ENCODE measurements at places on chromosomes 1 and 21.

GRCh38 chr1:211876851-211877590, 46.5 kb upstream of the LPGAT1 start:
- no peak for DNase-seq

DNA sequence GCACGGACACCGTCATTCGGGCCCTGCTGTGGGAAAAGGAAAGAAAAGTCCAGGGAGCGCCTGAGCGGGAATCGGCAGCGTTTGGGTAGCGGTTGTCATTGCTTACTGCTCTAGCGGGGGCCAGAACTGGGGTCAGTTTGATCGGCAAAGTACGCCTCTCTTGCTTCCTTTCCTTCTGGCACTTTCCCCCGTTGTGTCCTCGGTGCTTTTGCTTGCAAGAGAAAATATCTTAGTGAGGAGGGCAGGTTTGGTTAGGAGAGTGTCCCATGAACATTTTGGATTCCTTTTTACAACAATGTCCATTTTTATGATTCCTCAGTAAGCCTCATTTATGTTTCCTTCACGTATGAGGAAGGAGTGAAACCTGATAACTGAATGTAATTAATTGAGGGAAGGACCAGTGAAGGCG, 670 bp downstream of the ST3GAL3 start:
- no peak for DNase-seq

- DNase-seq = no peak
These were observed 52.1 kb upstream of the LGALS8 start for GRCh38 chr1:236471653-236472052.

DNA sequence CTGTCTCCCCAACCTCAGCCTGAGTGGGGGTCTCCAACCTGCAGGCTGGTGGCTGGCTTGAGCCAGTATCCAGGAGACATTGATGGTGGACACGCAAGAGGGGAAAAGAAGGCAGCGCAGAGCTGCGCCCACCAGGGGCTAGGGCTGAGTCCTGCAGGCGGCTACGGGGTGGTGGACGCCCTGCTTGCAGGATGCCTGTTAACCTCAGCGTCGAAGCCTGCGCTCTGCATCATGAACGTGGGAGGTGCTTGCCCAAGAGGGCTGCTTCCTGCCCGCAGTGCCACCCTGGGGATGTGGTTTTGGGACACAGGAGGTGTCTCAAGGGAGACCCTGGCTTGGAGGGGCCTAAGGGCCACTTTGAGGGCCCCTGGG, 11.6 kb downstream of the CFAP410 start:
- no peak for DNase-seq

- no peak for DNase-seq
These were observed 22.9 kb downstream of the SPEN start for GRCh38 chr1:15870421-15870820.

GRCh38 chr1:19427087-19427781, 58.1 kb downstream of the CAPZB start:
- no peak for DNase-seq

DNA sequence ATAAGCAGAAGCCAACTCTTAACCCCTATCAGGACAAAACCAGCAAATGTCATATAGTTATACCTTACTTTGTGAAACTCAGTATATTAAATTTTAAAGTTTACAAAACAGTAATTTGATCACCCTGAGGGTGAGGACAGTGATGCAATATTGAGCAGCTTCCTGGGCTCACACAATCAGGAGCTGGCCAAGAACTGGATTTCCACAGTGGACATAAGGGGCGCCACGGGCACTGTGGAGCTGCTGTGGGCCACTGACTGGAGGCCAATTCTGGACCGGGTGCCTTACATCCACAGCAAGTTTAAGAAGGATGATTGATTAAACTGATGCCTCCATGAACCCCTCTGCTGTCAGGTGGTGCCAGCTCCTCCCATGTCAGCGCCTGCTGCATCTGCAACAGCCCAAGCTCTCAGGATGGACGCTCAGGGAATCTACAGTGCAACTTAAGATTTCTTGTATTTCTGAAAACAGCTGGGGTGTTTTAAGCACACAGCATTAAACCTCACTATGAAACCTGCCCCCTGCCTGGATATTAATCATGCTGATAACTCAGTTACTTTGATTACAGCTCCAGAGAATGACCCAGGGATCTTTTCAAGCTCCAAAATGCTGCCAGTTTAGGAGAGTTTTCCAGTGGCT, 55.9 kb downstream of the TOR3A start:
- no peak for DNase-seq

DNA sequence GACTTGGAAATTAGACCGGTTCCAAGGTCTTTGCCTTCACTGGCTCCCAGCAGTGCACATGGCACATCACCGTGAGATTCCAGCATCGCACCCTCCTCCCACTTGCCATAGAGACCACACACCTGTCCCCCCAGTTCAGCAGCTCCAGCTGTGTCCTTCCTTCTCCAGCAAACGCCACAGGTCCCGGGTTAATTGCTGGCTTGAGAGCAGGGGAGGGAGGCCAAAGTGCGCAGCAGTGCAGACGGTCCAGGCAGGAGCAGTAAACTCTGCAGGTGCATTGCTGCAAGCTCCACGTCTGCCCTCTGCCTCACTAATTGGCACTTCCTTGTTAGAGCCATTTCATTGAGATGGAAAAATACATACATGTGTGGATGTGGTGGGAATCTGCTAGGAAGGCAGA, 65.3 kb downstream of the KLHDC7A start:
- DNase-seq = no peak

- DNase-seq = no peak
These were observed 152.8 kb downstream of the C1orf21 start for GRCh38 chr1:184539580-184539979.

DNA sequence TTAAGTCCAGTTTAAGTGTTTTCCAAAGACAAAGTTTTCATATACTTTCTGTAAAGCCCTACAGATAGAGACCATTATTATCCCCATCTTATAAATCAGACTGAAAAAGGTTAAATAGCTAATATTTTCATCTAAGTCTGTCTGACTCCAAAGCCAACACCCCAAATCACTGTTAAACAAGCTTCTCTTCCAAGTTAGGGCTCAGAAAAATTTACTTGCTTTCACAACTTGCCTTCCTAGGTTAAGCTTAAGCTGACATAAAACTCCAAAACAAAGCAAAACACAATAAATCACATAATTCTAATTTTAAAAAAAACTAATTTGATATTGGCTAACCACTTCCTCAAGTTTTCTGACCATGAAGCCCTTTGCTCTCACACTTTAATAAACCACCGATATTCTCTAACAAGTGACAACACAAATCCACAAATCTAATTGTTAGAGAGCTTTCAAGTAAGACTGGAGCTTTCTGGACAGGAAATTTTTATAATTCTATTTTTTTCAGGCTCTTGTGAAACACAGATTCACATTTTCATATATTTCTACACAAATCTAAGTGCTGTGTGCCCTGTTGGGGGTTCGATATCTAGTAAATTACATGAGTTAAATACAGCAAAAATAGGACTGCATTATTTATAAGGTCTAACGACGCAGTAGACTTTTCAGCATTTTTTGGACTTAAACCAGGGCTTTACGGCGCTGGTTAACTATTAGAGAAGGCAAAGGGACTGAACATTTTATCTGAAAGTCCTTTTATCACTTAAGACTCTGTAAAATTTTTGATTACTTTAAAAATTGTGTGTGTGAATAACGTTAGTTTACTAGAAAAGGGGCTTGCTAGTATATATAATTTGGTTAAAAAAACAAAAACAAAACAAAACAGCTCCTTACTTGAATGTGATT, 2.1 kb downstream of the GNG12 start:
- DNase-seq = no peak

DNA sequence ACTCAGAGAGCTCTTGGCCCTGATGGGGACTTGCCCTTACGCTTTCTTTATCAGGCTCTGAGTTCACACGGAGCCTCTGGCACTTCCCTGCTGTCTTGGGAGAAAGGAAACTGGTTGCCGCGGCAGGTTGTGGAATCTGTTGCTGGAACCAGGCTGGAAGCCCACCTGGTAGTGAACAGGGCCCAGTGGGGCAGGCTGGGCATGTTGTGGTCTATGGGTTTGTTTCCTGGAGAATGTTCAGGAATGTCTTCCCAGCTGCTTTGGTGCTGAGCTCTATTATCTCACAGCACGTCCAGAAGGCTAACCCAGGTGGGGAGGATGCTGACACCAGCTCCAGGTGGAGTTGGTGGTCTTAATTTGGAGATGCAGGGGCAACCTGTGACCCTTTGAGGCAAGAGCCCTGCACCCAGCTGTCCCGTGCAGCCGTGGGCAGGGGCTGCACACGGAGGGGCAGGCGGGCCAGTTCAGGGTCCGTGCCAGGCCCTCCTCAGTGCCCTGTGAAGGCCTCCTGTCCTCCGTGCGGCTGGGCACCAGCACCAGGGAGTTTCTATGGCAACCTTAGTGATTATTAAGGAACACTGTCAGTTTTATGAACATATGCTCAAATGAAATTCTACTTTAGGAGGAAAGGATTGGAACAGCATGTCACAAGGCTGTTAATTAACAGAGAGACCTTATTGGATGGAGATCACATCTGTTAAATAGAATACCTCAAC, 33.3 kb upstream of the TDRD10 start:
- DNase-seq = no peak

DNA sequence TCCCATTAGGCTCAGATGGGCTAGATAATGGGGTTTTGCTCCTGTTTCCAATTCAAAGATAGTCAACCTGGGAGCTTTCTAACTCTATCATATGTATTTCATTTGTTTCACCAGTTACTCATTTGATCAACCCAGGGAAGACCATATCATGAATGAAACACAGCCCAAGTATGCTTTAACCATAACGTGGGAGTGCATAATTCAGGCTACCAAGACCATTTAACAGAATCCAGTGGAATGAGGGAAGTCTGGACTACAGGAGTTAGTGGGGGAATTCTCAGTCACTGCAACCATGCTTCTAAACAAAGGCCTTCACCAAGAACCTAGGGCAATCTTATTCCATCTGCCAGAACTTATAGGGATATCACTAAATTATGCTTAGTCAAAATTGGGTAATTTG, 15.0 kb upstream of the SLC16A1 start:
- no peak for DNase-seq

- DNase-seq = no peak
These were observed 22.9 kb upstream of the IFNAR2 start for GRCh38 chr21:33206771-33207281.

DNA sequence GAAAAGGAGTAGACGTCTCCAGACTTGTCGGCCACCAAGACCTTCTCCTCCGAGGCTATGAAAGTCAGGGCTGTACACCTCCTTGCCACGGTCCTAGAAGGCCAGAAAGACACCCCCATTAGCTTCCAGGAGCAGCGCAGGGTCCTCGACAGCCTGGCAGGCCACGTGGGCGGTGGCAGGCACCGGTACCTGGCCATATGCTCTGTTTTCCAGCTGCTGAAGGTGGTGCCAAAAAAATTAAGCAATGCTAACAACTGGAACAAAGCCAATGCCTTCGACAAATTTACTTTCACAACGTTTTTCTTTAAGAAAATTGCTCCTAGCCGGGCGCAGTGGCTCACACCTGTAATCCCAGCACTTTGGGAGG, 15.9 kb downstream of the WDR4 start:
- DNase-seq = no peak

- DNase-seq = no peak
These were observed 5.3 kb upstream of the LCE3D start for GRCh38 chr1:152585586-152585985.

- no peak for DNase-seq
These were observed 46.4 kb downstream of the VPS13D start for GRCh38 chr1:12276225-12276624.

GRCh38 chr1:170445096-170445495, 86.9 kb upstream of the GORAB start:
- no peak for DNase-seq

DNA sequence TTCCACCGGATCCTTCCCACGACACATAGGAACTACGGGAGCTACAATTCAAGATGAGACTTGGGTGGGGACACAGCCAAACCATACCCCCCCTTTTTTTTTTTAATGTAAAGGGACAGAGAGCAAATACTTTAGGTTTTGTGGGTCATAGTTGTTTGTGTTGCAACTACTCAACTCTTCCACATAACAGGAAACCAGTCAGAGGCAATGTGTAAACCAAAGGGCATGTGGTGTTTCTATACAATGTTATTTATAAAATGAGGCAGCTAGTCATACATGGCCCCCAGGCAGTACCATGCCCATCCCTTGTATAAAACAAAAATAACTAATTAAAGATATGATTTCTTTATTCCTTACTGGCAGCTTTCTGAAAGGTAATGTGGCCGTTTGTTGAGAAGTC, 845.4 kb upstream of the ADAMTS5 start:
- DNase-seq = no peak

GRCh38 chr1:206954459-206955342, 8.4 kb upstream of the PIGR start:
- no peak for DNase-seq

DNA sequence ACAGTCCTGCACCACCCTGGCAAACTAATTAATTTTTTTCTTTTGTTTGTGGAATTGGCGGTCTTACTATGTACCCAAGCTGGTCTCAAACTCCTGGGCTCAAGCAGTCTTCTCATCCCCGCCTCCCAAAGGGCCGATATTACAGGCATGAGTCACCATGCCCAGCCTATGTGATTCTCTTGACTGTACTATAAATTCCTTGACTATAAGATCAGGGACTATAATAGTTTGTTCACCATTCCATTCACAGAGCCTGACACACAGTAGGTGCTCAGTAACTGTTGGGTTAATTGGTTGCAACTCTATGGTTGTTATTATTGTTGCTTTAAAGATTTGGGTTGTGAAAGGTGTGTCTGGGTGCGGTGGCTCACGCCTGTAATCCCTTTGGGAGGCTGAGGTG, 17.2 kb downstream of the DAP3 start:
- no peak for DNase-seq

DNA sequence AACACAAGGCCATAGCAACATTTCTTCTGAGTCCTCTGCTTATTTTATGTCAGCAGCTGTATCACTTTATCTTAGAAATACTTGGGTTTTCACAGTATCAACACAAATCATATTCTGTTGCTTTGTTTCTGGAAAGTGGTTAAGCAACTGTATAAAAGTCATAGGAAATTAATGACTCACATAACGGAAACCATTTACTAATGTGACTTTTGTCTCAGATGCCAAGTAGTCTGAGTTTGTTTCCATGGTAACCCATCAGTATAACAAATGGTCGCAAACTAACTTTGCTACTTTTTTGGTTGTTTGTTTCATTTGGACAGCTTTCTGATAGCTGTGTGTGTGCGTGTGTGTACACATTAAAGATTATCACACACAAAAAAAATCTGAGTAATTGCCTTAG, 31.1 kb downstream of the EEIG2 start:
- DNase-seq = no peak

DNA sequence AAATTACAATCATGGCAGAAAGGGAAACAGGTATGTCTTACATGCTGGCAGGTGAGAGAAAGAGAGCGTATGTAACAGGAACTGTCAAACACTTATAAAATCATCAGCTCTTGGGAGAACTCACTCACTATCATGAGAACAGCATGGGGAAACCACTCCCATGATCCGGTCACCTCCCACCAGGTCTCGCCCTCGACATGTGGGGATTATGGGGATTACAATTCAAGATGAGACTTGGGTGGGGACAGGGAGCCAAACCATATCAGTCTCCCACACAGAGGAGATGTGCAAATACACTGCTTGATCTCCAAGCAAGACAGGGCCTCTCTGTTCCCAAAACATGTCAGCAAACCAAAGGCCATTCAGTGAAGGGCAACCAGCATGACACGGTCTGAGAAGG, 27.4 kb downstream of the LMX1A start:
- no peak for DNase-seq

All from stimulated activated CD8-positive, alpha-beta memory T cell treated with anti-CD3 and anti-CD28 coated beads, Interleukin-15, amount 100 ng/mL, for 24 hours (primary cell).